Activated naive CD4-positive, alpha-beta T cell treated with anti-CD3 and anti-CD28 coated beads for 36 hours (primary cell): ENCODE measurements at places on chromosomes 7 and 10. TPM values are rescaled to one million over a fixed set of nuclear protein-coding genes. Genes with fewer than 3 reads are reported as not detected.

Gene OGDHL
- 0.12 TPM for total RNA-seq

Gene GCK
- total RNA-seq = 3.3 TPM

Gene SRRT
- total RNA-seq = 169 TPM

Gene ERCC6
- total RNA-seq = 16.2 TPM

Gene ITIH5
- total RNA-seq = not detected

Gene ERV3-1
- total RNA-seq = 10.6 TPM

Gene CPA4
- total RNA-seq = not detected

Gene NPY
- total RNA-seq = not detected

Gene ADCY1
- total RNA-seq = 0.30 TPM

Gene C7orf25
- total RNA-seq = 2.0 TPM

Gene AKR1C8
- not detected for total RNA-seq

Gene SORCS1
- total RNA-seq = not detected

Gene DYNC1I1
- total RNA-seq = not detected

Gene DLX6
- total RNA-seq = not detected

Gene HGF
- not detected for total RNA-seq

Gene ZNF467
- total RNA-seq = 0.47 TPM

Gene CPED1
- not detected for total RNA-seq

Gene CAMK2B
- total RNA-seq = 0.38 TPM

Gene LLCFC1
- total RNA-seq = not detected

Gene OSBPL3
- 25.1 TPM for total RNA-seq

Gene DNA2
- 50.2 TPM for total RNA-seq

Gene AMZ1
- total RNA-seq = 0.36 TPM

Gene SH2D4B
- 0.10 TPM for total RNA-seq

Gene ADRA2A
- not detected for total RNA-seq

Gene MKI67
- total RNA-seq = 266 TPM

Gene EPHB6
- total RNA-seq = 22.1 TPM

Gene IFIT5
- 7.0 TPM for total RNA-seq

Gene EGR2
- 18.5 TPM for total RNA-seq

Gene GSDME
- 6.8 TPM for total RNA-seq

Gene LIPK
- not detected for total RNA-seq

Gene TMEM273
- total RNA-seq = 0.48 TPM

Gene IMMP2L
- total RNA-seq = 24.4 TPM

Gene EGFR
- total RNA-seq = not detected

Gene TIMM23B
- total RNA-seq = 18.6 TPM

Gene PITRM1
- total RNA-seq = 74.5 TPM

Gene TRIM50
- not detected for total RNA-seq

Gene PON1
- total RNA-seq = not detected

Gene HSPA12A
- total RNA-seq = 0.05 TPM

Gene GLUD1
- total RNA-seq = 166 TPM

Gene CACNB2
- not detected for total RNA-seq

Gene DUS4L
- total RNA-seq = 10.8 TPM

Gene LAMB1
- total RNA-seq = not detected
